HFF-Myc (cell line): ENCODE measurements at places on chromosomes 6 and 20.

DNA sequence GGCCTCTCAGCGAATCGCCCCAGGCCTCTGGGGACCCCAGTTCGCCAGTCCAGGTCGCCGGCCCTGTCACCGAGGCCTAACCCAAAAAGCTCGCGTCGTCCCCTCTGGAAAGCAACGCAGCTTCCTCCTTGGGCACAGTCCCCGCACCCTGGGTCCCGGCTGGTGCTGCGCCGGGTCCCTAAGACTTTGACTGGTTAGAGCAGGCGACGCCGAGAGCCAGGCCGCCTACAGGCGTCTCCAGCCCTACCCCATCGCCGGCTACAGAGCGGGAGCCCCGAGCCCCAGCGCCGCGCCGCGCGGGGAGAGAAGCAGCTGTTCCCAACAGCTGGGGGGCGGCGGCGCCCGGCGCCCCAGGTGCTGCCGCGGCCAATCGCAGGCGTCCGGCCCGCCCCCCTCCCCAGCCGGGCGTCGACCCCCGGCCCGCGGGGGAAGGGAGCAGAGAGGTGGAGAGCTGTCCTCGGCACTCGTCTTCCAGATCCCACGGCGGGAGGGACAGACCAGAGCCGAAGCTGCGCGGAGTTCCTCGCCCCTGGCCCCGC lies 540 bp upstream of the RBM24 start:
- DNase-seq: no peak

DNA sequence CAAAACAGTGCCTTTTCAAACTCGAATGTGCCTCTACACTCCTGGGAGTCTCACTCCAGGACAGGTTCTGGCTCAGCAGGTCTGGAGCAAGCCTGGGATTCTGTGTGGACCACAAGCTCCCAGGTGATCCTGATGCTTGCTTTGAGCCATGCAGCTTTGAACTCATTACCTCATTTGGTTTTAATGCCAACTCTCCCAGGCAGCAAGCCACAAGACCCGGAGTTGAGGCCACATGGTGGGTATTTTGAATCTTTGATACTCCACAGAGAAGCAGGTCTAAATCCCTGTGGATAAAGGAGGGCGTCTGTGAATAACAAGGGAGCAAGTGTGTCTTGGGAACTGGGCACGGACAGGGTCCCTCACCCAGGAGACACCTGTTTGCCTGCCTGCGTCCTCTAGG lies 205.4 kb upstream of the CST7 start:
- DNase-seq: no peak

DNA sequence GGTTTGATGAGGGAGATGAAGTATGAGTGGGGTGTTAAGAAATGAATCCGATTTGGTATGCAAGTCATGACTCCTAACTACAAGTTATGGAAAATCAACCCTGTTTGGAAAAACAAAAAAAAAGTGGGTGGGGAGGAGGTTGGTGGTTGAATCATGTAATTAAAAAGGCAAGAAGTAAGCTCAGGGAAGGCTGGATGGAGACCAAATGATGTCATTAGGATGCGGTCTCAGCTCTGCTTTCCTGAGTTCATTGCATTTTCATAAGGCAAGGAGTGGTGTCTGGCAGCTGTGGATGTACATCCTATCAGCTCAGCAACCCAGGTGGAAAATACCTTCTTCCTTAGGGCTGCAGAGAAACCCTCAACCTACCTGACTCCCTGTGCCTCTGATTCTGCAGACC lies 60.4 kb upstream of the AKAP12 start:
- peak; percentile 20 for DNase-seq

GRCh38 chr6:134593887-134594286 lies 276.0 kb upstream of the SGK1 start:
- DNase-seq: no peak
